ENCODE measurements at places on chromosomes 12 and 14.

GRCh38 chr12:64229240-64229639 is 7.1 kb upstream of the KICS2 start:
- no peak for DNase-seq

GRCh38 chr12:20205854-20206253 is 162.5 kb upstream of the PDE3A start:
- DNase-seq = no peak

GRCh38 chr12:52831251-52831650 is 2.9 kb downstream of the KRT79 start:
- DNase-seq = no peak

GRCh38 chr12:102484017-102484416 is 3.7 kb upstream of the IGF1 start:
- DNase-seq = no peak
